ENCODE measurements at places on chromosomes 6 and 20.

DNA sequence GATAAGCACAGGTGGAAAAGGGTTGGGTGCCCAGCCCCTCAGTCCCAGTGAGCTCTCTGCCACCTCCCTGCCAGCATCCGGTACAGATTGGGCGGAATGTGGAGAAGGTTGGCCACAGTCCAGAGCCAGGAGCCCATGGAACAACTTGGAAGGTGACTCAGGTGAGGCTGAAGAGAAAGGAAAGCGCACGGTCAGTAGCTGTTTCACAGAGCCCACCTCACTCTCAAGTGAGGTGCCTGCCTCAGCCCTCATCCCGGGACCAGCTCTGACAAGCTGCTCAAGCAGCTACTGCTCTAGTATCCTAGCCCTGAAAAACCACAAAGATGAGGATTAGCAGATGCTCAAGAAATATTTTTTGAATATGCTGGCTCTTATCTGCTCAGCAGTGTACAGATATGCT lies 1.1 kb upstream of the MMP24OS start:
- DNase-seq = no peak

- DNase-seq = no peak
These were observed 39.0 kb downstream of the MYT1 start for GRCh38 chr20:64203037-64203777.

- no peak for DNase-seq
These were observed 14.5 kb downstream of the OR2B2 start for GRCh38 chr6:27897580-27898206.

- no peak for DNase-seq
These were observed 22.2 kb downstream of the RREB1 start for GRCh38 chr6:7129784-7130569.

- no peak for DNase-seq
These were observed 6.0 kb downstream of the SALL4 start for GRCh38 chr20:51796340-51796739.

DNA sequence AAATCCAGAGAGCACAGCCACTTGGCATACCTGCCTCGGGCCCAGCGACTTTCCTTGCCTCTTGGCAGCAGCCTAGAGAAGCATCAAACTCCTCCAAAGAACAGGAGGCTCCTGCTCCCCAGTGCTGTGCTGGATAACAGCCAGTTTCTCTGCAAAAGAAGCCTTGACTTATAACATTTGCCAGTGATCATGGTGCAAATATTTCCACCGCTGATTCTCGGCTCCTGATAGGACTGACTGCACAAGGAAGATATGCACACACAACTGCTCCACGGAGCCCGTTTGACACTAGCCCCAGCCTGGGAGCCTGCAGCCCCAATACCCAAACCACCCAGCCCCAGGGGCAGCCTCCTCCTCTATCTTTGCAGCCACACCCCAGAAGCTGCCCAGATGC lies 17.5 kb downstream of the ACSS1 start:
- DNase-seq = no peak

GRCh38 chr20:49983848-49984408 lies 1.1 kb downstream of the SNAI1 start:
- no peak for DNase-seq

GRCh38 chr6:150846641-150847040 lies 18.9 kb upstream of the MTHFD1L start:
- no peak for DNase-seq

- DNase-seq = no peak
These were observed 49.0 kb downstream of the SYNJ2 start for GRCh38 chr6:158030380-158031300.

- DNase-seq = no peak
These were observed 54.9 kb downstream of the EZR start for GRCh38 chr6:158764183-158764849.

GRCh38 chr6:24924580-24925356 lies 11.0 kb downstream of the RIPOR2 start:
- DNase-seq = no peak

DNA sequence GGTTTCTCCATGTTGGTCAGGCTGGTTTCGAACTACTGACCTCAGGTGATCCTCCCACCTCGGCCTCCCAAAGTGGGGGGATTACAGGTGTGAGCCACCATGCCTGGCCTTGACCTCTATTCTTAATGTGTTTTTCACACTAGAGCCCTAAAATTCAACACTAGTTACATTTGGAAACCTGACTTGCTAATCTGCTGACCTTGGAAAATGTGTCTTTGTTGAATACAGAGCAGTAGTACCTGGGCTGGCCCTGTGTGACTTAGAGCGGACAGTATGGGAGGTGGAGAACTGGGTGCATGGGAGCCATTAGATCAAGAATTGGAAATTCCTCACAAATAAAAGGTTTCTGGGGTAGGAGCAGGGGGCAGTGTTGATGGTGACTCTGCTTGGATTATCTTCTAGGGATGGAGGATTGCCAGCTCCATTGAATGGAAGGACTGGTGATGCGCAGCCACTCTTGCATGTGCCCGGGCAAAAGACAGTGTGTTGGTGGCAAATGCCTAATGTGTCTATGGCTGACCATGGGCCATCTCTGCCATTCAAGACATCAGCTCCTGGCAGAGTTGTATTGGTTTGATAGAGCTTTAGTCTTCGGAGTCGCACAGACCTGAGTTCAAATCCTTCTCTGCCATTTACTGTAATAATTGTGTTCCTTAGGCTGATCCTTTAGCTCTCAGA lies 53.4 kb downstream of the RALY start:
- DNase-seq = no peak

DNA sequence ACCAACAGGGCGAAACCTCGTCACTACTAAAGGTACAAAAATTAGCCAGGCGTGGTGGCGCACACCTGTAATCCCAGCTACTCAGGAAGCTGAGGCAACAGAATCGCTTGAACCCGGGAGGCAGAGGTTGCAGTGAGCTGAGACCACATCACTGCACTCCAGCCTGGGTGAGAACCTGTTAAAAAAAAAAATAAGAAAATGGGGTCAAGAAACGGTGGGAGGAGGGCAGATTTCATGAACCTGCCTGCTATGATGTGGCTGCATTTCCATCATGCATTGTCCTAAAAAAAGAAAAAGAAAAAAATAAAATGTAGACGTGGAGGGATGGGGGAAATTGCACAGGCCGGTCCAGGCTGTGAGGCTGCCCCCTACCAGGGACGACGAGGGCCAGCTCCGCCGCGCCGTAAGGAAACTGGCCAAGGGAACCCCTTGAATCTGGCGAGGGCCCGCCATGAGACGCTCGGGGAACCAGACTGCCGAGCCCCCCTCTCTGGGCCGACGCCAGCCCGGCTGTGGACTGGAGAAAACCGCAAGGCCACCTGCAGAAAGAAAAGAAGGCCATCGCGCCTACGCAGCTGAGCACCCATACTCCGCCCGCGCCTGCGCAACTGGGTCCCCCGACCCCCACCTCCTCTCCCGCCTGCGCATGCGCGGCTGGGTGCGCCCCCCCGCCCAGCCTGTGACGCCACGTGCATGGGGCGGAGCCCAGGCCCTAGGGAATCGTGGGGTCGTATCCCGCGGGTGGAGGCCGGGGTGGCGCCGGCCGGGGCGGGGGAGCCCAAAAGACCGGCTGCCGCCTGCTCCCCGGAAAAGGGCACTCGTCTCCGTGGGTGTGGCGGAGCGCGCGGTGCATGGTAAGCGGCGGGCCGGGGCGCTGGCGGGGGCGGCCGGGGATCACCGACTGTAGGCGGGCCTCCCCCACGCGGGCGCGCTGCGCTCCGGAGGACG lies at the start of gene ENTPD6:
Gene ENTPD6, plus strand, starts transcription at position 699 of the 948 bp plus-strand sequence. CDS start 10,825 bp downstream, outside the sequence.
- DNase-seq = peak; percentile 85
